Esophagus squamous epithelium (tissue), 5 donors: ENCODE measurements at places on chromosomes 12 and 14. TPM values are rescaled to one million over a fixed set of nuclear protein-coding genes. Genes with fewer than 3 reads are reported as not detected.
A peak's percentile ranks its signal among the peaks of the same experiment; 100 is the strongest.

GRCh38 chr12:99505805-99506204 is 141.7 kb upstream of the GARIN6 start:
- H3K27ac ChIP-seq: no peak overlapping the region
- H3K4me3 ChIP-seq: no peak overlapping the region
- no peaks in the 10 kb centered on the region for H3K36me3 ChIP-seq
- H3K27me3 ChIP-seq: no peaks in the 10 kb centered on the region

- no peaks in the 10 kb centered on the region for H3K27me3 ChIP-seq
- peak overlapping the region; percentile 39 for H3K4me3 ChIP-seq
- H3K36me3 ChIP-seq: no peaks in the 10 kb centered on the region
- H3K27ac ChIP-seq: no peak overlapping the region
- H3K4me1 ChIP-seq: peaks cover 15% of the 10 kb centered on the region
- no peak for DNase-seq
These were observed 6.4 kb downstream of the APOLD1 start for GRCh38 chr12:12791756-12792369.

- no peaks in the 10 kb centered on the region for H3K27me3 ChIP-seq
- H3K4me1 ChIP-seq: peaks cover 29% of the 10 kb centered on the region
- no peaks in the 10 kb centered on the region for H3K36me3 ChIP-seq
These were observed 3.5 kb downstream of the ZBTB25 start for GRCh38 chr14:64500088-64500487.

GRCh38 chr14:68346556-68347343 is 446.1 kb downstream of the ZFP36L1 start:
- no peaks in the 10 kb centered on the region for H3K4me1 ChIP-seq
- H3K4me3 ChIP-seq: no peak overlapping the region
- H3K36me3 ChIP-seq: no peaks in the 10 kb centered on the region
- H3K27me3 ChIP-seq: no peaks in the 10 kb centered on the region
- DNase-seq: no peak
- H3K27ac ChIP-seq: no peak overlapping the region

DNA sequence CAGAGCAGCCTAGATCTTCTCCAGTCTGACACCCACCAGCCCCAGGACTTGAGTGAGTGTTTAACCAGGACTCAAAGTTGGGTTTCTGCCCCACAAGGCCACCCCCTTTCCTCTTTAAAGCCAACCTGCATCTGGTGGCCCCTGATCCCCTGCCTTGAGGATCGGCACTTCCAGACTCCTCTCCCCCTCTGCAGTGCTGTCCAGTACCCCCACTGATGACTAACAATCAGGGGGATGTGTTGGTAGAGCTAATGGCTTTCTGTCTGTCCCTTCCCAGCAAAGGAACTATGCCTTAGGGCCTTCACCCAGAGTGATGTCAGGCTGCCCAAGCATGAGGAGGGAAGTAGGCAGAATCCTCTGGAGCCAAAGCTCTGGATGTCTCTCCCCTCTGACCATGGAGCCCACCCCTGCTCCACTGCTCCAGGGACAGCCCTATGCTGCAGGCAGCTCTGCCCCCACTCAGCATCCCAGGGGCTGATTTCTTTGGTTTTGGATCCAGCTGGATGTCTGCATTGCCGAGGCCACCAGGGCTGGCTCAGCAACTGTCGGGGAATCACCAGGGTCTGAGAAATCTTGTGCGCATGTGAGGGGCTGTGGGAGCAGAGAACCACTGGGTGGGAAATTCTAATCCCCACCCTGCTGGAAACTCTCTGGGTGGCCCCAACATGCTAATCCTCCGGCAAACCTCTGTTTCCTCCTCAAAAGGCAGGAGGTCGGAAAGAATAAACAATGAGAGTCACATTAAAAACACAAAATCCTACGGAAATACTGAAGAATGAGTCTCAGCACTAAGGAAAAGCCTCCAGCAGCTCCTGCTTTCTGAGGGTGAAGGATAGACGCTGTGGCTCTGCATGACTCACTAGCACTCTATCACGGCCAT is 42.9 kb downstream of the DAD1 start:
- no peak for DNase-seq
- no peaks in the 10 kb centered on the region for H3K36me3 ChIP-seq
- peak overlapping the region; percentile 60 for H3K27ac ChIP-seq
- H3K4me1 ChIP-seq: peaks cover 75% of the 10 kb centered on the region
- no peaks in the 10 kb centered on the region for H3K27me3 ChIP-seq
- no peak overlapping the region for H3K4me3 ChIP-seq

- no peak overlapping the region for H3K4me3 ChIP-seq
- no peaks in the 10 kb centered on the region for H3K4me1 ChIP-seq
- no peaks in the 10 kb centered on the region for H3K27me3 ChIP-seq
- no peak overlapping the region for H3K27ac ChIP-seq
- no peak for DNase-seq
These were observed 813.1 kb upstream of the NOVA1 start for GRCh38 chr14:27410981-27411380.

The JAG2 gene
- total RNA-seq: 20.8 TPM

The CAPZA3 gene
- total RNA-seq: not detected
